ENCODE measurements at places on chromosomes 6 and 20.

- no peak for DNase-seq
Measured at GRCh38 chr6:122736616-122737015, 42.9 kb upstream of the FABP7 start.

DNA sequence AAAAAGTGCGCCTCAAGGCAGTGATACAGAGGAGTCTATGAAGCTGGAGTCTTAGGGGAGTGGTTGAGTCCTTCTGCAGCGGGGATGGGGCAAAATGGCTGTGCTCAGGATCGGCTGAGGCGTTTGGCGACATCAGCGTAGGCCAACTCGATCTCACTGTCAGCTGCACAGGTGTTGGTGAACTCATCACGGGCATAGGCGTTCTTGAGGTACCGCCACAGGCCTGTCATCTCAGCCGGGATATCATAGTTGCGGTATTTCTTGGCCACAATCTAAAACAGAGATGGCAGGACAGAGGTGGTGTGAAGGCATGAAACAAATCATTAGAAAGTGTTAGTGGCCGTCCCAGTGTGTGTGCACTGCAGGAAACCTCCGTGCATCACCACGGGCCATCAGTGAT lies 112.7 kb downstream of the CLIC5 start:
- no peak for DNase-seq

- no peak for DNase-seq
Measured at GRCh38 chr6:89161326-89162046, 15.6 kb downstream of the PM20D2 start.

- no peak for DNase-seq
Measured at GRCh38 chr6:17724341-17724740, 17.6 kb upstream of the NUP153 start.

DNA sequence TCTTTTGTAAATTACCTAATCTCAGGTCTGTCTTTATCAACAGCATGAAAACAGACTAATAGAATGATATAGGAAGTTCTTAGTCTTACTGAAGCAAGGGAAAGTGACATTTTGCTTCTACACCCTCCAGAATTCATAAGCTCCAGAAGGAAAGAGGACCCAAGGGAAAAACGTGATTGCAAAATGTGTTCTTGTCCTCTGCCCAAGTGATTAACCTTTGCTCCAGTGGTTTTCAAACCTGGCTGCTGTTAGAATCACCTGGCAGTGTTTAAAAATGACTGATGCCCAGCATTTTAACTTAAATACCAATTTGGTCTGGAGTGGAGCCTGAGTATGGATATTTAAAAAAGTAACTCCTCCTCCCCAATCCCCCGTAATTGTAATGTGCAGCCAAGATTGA lies 191.4 kb downstream of the SLC16A10 start:
- no peak for DNase-seq

GRCh38 chr6:155301867-155302266 lies 12.4 kb downstream of the TFB1M start:
- no peak for DNase-seq

DNA sequence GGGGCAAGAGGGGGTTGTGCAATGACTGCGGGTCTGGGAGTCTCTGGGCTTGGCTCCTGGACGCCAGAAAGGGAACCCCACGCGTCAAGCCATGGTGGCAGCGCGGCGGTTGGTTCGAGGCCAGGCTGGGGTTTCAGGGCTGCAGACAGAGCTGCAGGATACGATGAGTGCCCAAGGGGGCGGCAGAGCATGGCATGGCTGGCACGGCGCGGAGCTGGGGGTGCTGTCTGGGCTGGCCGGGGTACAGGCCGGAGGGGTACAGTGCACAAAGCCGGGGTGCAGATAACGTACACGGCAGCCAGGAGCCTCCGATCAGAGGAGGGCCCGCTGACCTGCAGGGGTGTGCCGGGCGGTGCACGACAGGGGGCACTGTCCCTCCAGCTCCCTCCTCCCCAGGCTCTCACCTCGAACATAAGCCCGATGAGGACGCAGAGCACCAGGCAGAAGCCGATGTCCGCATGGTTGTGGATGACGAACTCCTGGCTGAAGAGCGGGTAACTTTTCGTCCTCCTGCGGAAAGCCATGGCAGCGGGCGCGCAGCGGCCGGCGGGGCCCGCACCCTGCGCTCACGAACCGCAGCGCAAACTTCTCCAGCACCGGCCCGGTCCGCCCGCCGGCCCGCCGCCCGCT lies 353 bp downstream of the TRAM2 start:
- DNase-seq = peak; percentile 25

- DNase-seq = no peak
Measured at GRCh38 chr6:15309611-15310283, 63.9 kb downstream of the JARID2 start.

DNA sequence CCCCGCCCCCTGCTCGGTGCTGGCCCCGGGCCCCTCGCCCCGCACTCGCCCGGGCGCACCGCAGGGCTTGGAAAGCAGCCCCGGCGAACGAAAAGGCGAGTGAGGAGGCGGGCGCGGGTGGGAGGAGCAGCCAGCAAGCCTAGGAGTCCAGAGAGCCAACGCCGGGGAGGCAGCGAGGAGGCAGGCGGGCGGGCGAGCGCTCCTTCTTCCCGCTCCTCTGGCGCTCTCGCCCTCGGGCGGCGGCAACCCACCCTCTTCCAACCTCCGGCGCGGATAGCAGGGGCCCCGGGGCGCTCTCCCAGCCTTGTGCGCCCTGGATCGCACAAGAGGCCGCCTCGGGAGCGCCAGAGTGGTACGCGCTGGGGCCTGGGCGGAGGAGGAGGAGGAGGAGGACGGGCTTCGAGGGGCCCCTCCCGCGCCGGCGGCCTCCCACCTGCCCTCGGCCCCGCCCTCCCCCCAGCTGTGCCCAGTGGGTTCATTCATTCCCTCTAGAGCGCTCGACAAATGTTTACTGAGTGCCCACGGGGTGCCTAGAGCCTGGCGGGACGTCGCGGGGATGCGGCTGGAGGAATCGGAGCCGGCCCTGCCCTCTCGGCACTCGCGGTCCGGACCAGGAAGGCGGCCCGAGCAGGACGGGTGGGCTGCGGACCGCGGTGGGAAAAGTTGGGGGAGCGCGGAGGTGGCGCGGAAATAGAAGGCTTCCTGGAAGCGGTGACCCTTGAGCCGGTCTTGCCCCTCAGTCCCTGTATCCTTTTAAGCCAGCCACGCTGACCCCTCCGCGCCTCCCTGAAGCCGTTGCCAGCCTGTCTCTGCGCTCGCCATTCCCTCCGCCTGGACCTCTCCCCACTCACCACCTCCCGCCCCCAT lies at the start of gene BMP7:
Gene BMP7 (minus strand): TSS at position 351 of the 867 bp plus-strand sequence. CDS start 519 bp downstream, outside the sequence.
- DNase-seq = no peak

GRCh38 chr20:34557936-34558319 lies 590 bp upstream of the MAP1LC3A start:
- DNase-seq = no peak

GRCh38 chr6:160279850-160280249 lies 21.2 kb upstream of the SLC22A2 start:
- no peak for DNase-seq

- DNase-seq = no peak
Measured at GRCh38 chr20:22826306-22827230, 208.5 kb upstream of the SSTR4 start.

DNA sequence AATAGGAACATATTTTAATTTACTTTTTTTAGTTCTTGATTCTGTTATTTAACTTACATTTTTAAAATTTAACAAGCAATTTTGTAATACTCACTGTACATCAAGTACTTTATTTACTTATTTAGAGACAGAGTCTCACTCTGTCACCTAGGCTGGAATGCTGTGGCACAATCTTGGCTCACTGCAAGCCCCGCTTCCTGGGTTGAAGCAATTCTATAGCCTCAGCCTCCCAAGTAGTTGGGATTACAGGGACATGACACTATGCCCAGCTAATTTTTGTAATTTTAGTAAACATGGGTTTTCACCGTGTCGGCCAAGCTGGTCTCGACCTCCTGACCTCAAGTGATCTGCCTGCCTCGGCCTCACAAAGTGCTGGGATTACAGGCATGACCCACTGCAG lies 7.0 kb downstream of the BTN3A3 start:
- DNase-seq = no peak

DNA sequence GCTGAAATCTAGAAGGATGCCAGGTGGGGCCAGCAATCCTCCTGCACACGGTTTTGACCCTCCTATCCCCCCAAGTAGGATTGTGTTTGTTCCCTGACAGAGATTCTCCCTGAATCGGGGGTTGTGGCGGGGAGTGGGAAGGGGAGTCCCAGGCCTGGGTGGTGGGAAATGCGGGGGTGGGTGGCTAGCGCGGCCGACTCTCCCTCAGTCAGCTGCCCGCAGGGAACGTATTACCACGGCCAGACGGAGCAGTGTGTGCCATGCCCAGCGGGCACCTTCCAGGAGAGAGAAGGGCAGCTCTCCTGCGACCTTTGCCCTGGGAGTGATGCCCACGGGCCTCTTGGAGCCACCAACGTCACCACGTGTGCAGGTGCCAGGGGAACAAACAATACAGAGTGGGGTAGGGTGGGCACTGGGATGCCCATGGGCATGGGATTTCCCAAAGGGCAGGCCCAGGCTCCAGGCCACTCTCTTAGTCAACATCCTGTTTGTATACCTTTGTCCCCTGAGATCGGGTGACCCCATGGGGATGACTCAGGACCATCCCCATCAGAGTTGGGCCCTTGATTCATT lies 16.1 kb upstream of the ZNF76 start:
- DNase-seq = no peak

DNA sequence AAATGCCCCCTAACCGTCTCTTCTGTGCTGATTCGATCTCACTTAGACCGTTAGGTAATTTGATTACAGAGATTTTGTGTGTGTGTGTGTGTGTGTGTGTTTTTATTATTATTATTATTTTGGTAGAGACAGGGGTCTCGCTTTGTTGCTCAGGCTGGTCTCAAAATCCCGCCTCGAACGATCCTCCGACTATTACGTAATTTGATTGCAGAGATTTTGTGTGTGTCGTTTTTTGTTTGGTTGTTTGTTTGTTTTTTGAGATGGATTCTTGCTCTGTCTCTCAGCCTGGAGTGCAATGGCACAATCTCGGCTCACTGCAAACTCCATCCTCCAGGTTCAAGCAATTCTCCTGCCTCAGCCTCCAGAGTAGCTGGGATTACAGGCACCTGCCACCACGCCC lies 28.3 kb downstream of the FOXF2 start:
- DNase-seq = no peak

GRCh38 chr6:158506601-158507000 lies 53.3 kb upstream of the TMEM181 start:
- no peak for DNase-seq

DNA sequence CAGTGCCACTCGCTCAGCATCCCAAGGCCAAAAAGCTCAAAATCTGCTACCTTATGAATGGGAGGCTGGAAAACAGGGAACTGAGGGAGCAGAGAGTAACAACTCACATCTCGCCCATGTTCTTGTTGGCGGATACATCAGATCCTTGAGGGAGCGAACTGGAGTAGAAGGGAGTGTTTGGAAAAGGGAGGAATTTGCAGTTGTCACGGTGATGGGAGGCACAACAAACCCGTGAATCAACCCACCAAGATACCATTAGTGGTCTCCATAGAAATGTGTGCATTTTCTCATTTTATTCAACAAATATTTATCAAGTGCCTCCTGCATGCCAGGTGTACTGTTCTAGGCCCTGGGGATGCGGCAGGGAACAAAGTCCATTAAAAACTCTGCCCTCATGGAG lies 212.1 kb downstream of the EYA2 start:
- DNase-seq = no peak

- no peak for DNase-seq
Measured at GRCh38 chr6:169959136-169960002, 207.9 kb downstream of the ERMARD start.

DNA sequence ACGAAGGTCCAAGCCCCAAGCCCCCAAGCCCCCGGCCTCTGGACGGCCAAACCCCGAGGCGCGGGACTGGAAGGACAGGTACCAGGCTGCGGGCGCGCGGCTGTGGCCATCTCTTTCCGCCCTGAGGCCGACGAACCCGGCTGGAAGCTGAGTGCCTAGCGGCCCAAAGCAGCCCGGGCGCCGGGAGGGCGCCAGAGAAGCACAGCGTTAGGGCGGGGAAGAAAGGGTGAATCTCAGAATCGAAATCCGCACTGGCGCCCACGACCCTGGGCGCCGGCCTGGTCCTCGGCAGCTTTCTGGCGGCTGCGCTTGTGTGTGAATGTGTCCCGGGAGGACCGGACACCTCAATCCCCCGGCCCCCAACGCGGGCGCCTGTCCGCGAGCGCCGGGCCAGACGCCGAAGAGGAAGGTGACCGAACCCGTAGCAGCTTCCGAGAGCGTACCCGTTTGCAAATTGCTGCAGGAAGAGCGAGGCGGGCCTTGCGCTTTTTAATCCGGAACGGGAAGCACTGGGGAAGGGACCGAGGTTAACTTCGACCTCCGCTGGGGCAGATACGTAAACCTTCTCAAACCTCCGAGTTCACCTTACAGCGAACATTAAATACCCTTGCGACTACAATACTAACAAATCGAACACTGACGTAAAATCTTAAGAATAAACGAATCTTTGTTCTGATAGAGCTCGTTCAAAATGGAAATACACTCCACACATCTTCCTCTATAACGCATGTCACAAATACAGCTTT lies 2.9 kb downstream of the NRN1 start:
- no peak for DNase-seq

GRCh38 chr6:131736811-131737210 lies 26.0 kb upstream of the CTAGE9 start:
- no peak for DNase-seq

- no peak for DNase-seq
Measured at GRCh38 chr6:134117409-134117808, 65.0 kb upstream of the SLC2A12 start.

- no peak for DNase-seq
Measured at GRCh38 chr6:151027295-151027747, 161.8 kb downstream of the MTHFD1L start.

- DNase-seq = no peak
Measured at GRCh38 chr6:130537447-130537846, 171.6 kb downstream of the TMEM200A start.

DNA sequence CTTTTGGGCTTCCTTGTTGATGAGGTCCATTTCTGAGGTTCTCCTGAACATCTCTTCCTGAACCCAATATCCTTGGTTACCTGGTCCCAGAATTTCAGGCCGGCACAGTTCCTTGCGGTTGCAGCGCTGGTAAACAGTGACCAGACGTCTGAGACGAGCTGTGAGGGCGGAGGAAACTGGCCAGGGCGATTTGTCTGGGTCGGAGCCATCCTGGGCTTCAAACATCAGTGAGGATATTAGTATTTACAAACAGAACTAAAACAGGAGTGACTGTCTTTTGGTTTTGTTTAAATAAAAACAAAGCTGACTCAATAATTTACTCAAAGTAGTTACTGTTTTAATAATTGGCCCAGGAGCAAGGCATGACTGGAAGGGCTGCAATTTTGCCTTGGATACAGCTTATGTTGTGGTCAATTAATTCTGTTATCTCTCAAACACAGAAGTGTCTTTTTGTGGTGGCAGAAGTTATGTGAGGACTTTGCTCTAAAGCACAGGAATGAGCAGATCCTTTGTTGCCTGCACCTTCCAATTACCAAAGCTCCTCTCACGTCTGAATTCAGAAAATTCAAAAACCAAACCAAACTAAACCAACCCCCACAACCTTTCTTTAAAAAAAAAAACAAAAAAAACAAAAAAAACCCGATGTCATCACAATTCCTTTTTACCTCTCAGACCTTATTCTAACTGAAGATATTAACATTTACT lies 58.7 kb upstream of the EMILIN3 start:
- no peak for DNase-seq
